Activated CD8-positive, alpha-beta memory T cell treated with anti-CD3 and anti-CD28 coated beads for 48 hours (primary cell): ENCODE measurements at places on chromosomes 6 and 20.

DNA sequence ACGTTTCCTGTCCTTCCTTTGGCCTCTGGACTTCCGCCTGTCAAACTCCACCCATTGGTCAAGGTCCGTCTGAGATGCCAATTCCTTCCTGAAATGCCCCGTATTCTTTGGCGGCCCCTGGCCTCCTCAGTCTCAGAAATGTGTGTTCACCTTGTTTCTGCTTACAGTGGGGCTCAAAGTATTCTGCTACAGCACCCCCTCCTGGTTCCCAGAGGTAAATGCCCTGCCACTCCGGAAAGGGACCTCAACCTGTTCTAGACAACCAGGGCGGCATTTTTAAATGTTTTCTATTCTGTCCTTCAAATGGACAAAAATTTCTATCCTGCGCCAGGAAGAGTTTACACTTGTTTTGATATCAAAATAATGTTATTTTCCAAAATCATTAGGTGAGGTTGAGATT lies 12.1 kb upstream of the PAX1 start:
- DNase-seq: no peak

- DNase-seq: no peak
Observed at GRCh38 chr6:108561742-108562502, 1.2 kb downstream of the FOXO3 start.

DNA sequence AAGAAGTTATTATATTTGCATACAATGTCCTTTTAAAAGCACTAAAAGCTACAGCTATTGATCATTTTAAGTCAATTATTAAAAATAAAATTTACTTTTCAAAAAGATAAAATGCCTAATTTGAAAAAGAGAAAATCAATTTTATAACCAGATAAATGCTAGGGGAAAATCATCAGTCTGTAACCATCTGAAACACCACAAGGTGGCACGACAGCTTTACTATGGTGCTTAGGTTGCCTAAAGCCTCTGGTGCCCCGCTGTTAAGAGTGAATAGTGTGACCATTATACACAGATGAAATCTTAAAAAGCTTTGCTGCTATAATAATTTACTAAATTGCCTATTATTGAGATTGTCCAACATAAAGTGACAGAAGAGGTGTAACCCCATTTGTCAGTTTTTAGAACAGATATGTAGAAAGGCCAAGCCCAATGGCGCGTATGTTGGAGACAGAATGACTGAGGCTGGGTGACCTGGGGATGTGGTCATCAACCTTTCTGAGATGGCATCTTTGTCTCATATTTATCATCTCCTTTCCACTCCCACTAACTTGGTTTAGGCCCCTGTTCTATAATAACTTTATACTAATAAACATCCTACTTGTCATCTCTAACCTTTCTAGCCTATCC lies 100.8 kb downstream of the MOXD1 start:
- DNase-seq: no peak

DNA sequence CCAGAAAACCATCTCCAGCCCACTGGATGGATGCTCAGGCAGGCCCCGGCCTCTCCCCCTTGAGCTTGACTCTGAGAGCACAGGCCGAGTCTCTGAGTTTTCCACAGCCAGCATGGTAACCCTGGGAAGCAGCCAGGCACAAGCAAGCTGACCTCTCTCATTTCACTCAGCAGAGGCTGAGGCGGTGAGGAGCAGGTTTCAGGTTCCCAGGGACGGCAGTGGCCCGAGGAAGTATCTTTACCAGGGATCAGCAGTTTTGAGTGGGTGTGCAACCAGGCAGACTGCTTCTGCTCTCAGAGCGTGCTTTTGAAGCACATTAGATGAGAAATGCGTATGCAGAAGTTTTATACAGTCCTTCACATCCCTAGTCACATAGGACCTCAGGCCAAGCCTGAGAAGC lies 12.6 kb downstream of the HCK start:
- DNase-seq: no peak

GRCh38 chr6:13375360-13375878 lies 47.1 kb upstream of the TBC1D7 start:
- no peak for DNase-seq

- no peak for DNase-seq
Observed at GRCh38 chr20:11694467-11694866, 223.2 kb upstream of the BTBD3 start.
